ENCODE measurements at places on chromosomes 3 and 15.

DNA sequence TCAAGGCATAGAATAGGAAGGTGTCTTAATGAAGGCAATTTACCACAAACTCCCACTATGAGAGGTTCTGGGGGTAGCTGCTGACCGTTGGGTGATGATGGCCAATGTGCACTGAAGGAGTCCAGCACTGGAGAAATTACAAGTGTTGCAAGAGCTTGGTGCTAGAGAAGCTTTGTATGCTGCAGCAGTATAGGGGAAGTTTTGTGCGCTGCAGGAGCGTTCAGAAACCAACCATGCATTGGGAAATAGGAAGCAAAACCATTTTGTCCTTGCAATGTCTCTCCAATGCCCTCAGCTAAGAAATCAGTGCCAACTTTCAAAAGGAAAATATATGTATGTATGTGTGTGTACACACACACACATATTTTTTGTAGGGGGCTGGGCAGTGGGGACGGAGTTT is 441.6 kb upstream of the NAALADL2 start:
- no peak for DNase-seq

DNA sequence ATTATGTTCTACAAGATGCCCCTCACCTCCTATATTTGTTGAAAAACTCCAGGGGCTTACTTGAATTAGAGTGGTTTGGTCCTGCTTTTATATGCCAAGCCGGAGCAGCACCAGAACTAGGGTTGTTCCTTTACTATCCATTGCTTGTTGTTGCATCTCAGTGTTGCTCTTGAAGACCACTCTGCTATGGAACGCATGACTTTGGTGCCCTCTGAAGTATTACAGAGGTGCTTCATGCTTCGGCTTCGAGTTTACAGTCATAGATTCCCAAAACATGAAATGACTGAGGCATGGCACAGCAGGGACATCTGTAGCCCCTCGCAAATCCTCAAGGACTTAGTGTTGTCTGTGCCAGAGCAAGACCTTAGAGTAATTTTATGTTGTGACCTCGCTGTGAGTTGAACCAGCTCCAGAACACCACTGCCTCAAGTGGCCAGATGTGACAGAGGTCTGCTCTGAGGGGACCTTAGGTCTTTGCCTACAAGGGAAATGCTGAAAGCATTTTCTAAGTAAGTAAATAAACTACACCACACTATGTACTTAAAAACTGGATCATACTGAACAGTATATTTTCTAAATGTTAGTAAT is 67.2 kb upstream of the SIAH2 start:
- peak; percentile 7 for DNase-seq

- DNase-seq, result peak; percentile 71
These were observed 94.0 kb upstream of the MEX3B start for GRCh38 chr15:82139823-82140268.

GRCh38 chr15:62983956-62984355 is 58.6 kb upstream of the TPM1 start:
- no peak for DNase-seq

- DNase-seq, result peak; percentile 44
These were observed 501 bp downstream of the NDN start for GRCh38 chr15:23686466-23687142.

- no peak for DNase-seq
These were observed 60.1 kb downstream of the VGLL3 start for GRCh38 chr3:86930831-86931230.

- no peak for DNase-seq
These were observed 56.5 kb upstream of the NTRK3 start for GRCh38 chr15:88312941-88313579.

DNA sequence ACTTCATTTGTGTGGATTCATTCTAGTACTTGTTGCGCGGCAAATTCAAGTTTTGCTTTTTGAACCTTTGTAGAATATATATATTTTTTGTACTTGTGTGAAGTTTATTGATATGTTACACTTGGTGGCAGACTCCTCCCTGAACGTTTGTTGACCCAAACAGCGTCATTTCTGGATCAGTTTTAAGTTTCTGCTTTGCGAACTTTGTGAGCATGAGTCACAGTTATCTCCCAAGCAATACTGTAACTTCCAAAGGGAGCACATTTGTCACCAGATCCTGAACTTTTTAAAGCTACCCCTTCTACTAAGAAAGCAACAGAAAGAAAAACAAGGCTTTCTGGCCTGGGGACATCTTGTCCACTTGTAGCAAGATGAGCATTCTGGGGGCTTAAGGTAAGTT is 74.8 kb upstream of the CACNA2D3 start:
- no peak for DNase-seq

GRCh38 chr15:40157778-40158447 is 3.0 kb upstream of the BUB1B start:
- DNase-seq, result no peak

DNA sequence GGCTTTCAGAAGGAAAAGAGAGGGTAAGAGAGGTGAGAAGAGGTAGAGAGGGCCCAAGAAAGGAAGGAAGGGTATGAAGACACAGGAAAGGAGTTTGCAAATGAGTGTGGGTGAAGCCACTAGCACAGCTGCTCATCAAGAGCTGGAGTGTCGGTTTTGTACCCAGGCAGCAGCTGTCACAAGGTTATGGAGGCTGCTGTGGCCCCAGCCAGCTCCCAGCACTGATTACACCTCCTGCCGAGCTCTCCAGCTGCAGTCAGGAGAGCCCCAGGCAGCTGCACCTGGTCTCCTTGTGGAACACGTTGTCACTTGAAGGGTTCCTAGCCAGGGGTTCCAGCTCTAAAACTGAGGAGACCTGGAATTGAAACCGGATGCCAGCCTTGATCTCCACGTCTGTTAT is 60.4 kb upstream of the CHD2 start:
- no peak for DNase-seq

DNA sequence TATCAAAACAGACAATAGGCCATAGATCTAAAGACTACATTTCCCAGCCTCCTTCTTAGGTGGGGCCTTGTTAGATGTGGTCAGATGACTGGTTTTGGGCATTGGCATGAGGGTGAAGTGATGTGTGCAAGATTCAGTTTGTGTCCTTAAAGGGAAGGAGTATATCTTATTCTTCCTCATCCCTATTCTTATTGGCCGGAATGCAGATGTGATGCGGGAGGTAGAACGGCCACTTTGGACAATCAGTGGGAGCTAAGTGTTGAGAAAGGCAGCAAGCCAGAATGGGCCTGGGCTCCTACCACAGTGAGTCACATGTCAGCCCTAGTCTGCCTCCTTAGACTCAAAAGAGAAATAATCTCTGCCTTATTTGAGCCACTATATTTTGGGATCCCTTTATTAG is 89.8 kb upstream of the MEX3B start:
- DNase-seq, result peak; percentile 91

DNA sequence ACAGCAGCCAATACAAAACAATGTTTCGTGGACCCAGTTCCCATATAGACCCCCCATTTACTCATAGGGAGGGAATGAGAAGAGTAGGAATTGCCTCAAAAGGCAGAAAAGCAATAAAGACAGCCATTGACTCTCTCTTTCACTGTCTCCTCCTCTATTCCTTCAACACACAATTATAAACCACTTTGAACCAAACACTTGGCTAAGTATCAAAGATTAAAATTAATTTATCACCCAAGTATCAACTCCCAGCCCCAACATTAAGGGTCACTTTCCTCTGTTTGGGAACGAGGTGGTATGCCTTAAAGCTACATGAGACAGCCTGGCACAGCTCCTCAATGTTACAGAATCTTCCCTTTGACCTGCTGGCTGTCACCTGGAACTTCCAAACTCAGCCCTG is 16.4 kb upstream of the LRIG1 start:
- no peak for DNase-seq
